Stimulated activated CD4-positive, alpha-beta T cell treated with anti-CD3 and anti-CD28 coated beads, Interleukin-4, amount 100 ng/mL, for 1 hour (primary cell): ENCODE measurements at places on chromosomes 12 and 14.

DNA sequence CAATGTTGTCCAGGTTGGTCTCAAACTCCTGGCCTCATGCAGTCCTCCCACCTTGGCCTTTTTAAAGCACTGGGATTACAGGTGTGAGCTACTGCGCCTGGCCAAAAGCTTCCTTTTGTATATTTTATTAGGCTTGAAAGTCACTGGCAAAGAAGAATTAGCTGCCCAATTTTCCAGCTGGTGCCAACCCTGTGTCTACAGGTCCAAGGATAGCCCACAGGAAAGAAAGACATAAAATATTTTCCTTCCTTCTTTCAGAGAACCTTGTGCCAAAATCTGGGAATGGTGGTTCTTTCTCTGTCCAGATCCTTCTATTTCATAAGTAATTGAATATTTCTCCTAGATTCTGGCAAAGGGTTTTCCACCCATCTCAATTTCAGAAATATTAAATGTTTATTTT lies 84.1 kb downstream of the NUMB start:
- DNase-seq = no peak

DNA sequence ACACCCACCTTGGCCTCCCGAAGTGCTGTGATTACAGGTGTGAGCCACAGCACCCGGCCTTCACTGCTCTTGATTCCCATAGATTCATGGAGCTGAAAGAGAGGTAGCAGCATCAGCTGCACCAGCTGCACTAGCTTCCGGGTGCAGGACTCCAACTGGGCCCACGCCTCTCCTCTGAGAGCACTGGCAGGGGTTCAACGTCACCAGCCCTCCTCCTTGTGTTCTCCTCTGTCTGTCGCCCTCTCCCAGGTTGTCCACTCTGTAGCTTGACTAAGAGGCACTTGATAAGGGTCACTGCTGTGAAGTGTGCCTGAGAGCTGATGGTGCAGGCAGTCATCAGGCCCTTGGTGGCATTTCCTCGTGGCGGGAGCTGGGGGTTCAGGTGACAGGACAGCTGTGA lies 28.3 kb downstream of the MLXIP start:
- no peak for DNase-seq

DNA sequence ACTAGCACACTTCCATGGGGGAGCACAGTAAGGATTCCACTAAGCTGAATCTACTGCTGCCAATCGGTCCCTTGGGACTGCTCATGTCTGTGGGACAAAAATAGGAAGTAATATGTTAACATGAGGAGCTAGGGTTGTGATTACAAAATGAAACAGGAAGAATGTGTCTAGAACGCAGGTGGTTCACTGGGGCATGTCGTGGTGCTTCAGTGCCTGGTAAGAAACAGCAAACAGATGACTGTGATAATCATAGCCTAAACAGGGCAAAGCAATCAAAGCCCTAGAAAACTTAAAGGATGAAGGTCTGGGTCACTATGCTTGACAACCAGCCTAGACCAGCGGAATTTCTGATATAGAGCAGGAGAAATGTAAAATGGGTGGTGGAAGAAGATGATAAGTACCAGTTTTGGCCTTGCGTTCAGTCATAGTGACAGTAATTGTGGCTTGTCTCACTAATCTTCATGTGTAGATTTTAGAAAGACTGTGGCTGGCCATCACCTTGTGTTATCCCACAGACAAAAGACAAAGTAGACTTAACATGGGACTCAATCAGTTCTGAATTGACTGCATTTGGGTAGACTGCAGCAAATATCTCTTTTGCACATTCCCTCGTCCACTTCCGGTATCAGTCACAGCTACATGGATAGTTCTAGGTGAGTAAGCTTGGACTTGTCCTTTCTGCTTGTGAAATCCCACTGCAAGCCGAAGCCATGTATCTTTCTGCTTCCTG lies 51.4 kb downstream of the WASHC3 start:
- no peak for DNase-seq

- DNase-seq = no peak
These were observed 25.6 kb upstream of the ARID4A start for GRCh38 chr14:58272588-58273372.

- peak; percentile 48 for DNase-seq
These were observed at the start of gene DTX3 for GRCh38 chr12:57604454-57604991. Gene DTX3 (plus strand): TSS chr12:57604824. CDS start chr12:57606518, 1,694 bp downstream.

GRCh38 chr12:2076728-2077127 lies 23.9 kb downstream of the CACNA1C start:
- DNase-seq = no peak

GRCh38 chr12:122363782-122364181 lies 58.7 kb downstream of the CLIP1 start:
- DNase-seq = no peak

- no peak for DNase-seq
These were observed 10.4 kb upstream of the EID3 start for GRCh38 chr12:104292872-104293794.

GRCh38 chr14:89401761-89402160 lies 15.3 kb downstream of the FOXN3 start:
- no peak for DNase-seq
